ENCODE measurements at places on chromosomes 6 and 20.

DNA sequence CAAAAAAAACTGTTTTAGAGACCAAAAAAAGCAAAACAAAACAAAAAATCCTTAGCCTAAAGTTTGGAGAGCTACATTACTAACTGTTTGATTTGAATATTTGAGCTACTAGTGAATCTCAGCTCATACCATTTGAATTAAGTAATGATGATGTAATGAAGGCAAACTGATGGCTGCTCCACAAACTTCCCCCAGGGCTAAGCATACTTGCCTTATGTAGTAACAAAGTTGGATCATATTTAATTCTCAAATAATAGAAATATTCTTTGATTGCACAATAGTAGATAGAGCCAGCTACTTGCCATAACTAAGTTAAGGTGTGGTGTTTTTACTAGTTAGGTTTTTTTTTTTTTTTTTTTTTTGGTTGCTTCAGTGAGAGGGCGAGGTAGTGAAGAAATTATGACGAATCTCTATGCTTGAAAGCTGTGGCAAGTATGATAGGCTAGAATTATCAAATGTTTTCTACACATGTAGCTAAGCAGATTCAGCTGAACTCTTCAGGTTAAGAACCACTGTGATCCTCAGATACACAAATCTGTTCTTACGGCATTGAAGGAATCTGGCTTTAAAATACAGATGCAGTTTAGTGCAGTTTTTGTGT lies 2.9 kb downstream of the RAB32 start:
- DNase-seq: no peak

DNA sequence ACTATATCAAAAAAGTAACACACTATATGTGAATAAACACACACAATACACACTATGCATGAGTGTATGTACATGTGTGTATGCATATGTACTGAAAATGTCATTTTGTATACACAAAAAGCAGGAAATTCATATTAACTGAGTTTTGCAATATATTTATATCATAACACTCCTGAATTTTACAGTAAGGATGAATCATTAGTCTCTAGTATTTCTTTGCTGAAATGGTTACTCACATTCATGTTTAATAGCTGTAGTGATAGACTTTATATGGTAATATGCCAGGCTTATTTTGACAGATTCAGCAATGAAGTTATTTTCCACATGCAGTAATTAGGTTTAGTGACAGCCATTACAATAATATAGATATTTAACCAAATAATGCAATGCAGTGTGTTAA lies 1216.2 kb upstream of the CITED2 start:
- no peak for DNase-seq

GRCh38 chr20:40230486-40230885 lies 458.6 kb downstream of the MAFB start:
- DNase-seq: no peak

DNA sequence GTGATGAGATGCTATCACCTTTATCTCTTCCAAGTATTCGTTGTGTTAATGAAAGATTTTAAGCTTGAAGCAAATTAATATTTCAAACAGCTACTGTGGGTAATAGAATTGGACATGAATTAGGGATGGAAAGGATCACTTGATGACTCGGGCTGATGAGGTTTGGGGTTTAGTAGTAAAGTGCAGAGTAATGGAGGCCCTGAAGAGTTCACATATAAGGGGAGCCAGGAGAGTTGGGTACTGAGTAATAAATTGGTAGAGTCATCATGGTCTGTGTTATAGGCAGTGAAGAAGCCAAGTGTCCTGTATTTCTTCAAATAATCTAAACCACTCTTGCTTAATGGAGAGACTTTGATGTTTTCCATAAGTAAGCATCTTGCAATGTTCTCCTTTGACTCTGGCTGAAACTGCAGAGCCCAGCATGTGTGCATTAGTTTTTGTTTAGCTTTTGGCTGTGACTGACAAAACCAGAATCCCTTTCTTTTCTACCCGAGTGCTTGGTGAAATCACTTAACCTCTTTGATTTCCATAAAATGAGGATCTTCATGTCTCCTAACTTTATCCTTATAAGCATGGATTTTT lies 57.6 kb downstream of the L3MBTL3 start:
- no peak for DNase-seq

DNA sequence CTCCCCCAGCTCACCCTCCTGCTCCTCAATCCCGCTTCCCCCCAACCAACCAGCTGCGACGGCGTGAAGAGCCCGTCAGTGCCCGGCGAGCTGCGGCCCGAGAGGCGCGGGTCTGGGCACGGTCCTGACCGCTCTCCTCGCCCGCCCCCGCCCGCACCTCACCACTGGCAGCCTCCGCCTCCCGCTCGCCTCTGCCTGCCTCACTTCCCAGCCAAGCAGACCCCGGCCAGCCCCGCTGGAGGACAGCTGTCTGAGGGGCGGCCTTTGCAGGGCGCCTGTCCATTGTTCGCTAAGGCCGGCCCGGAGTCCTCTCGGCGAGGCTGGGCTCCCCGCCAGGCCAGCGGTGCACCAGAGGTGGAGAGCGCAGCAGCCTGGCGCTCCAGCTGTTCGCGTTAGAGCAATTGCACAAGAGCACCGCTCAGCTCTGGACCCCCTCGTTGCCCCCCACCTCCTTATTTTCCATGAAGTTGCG lies 1.3 kb downstream of the SOBP start:
- no peak for DNase-seq

- no peak for DNase-seq
Measured at GRCh38 chr6:71967436-71967835, 81.1 kb downstream of the RIMS1 start.

- no peak for DNase-seq
Measured at GRCh38 chr6:78910591-78911171, 43.3 kb downstream of the IRAK1BP1 start.

GRCh38 chr20:17189976-17190695 lies 36.7 kb upstream of the PCSK2 start:
- no peak for DNase-seq

- DNase-seq: no peak
Measured at GRCh38 chr6:155303361-155303870, 10.9 kb downstream of the TFB1M start.

DNA sequence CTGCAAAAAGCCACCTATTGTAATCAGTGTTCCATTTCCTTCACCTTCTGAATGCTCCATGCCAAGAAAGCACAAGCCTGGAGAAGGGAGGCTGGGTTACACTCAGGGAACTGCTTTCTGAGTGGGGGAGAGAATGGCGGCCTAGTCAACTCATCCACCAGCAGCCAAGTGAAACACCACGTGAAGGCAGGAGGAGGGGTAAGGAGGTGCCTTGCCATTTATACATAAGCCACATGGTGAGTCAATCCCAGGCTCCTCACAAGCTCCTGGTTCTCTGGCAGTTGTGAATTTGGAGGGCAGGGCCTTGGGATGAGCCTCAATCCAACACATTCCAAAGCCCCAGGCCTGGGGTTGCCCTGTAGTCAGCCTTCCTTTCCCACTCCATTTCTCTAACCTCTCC lies 149.4 kb downstream of the CD24 start:
- DNase-seq: no peak

- DNase-seq: peak; percentile 6
Measured at GRCh38 chr6:41199552-41200246, 1.2 kb downstream of the TREML2 start.

- no peak for DNase-seq
Measured at GRCh38 chr20:33675136-33675959, 1.1 kb upstream of the NECAB3 start.

- no peak for DNase-seq
Measured at GRCh38 chr6:29465279-29465678, 8.3 kb downstream of the OR2H1 start.

DNA sequence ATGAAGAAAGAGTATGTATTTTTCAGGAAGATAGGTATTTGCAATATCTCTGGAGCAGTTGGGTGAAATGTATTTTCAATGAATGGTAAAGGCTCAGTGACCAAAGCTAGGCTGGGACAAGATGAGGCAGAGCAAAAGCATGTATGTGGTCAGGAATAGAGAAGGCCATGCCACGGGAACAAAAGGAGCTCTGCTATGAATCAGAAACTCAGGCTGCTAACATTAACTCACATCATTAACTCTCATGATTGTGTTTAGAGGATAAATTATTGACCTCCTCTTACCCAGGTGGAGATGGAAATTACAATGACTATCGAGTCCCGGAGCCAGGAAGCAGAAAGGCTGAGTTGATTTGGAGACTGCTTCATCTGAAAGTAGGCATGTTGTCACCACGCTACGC lies 220.2 kb downstream of the FUT9 start:
- DNase-seq: no peak

DNA sequence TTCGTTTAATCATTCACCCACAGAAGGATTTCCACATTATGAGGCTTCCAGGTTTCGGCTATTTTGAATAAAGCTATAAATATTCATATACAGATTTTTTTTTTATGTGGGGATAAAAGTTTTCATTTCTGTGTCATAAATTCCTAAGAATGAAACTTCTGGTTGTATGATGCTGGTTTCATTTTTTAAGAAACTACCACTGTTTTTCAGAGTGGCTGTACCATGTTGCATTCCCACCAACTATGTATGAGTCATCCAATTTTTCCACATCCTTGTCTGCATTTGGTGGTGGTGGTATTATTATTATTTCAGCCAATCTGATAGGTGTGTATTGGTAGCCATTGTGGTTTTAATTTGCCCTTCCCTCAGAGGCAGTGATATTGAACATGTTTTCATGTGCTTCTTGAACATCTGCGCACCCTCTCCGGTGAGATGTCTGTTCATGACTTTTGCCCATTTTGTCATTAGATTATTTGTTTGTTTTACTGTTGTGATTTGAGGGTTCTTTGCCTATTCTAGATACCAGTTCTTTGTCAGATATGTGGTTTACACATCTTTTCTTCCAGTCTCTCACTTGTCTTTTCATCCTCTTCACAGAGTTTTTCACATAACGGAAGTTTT lies 75.5 kb downstream of the DOK5 start:
- no peak for DNase-seq

GRCh38 chr6:30707281-30707850 lies 9.7 kb downstream of the MDC1 start:
- DNase-seq: no peak

DNA sequence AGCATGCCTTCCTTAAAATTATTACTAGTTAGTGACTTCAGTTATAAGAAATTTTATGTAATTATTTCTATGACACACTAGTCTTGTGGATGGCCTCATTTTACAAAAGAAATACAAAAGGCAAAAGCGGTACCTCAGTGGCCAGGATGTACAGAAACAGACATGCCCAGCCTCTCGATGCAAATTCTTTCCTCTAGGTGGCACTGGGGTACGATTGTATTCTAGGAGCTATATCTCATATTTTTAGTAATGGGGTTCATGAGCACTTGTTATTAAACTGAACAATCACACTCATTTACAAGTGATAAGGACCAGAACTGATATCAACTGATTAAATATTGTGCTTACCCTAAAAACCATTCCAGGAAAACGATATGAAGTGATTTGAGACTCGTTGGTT lies 59.8 kb downstream of the SOD2 start:
- DNase-seq: no peak

GRCh38 chr6:134437376-134437775 lies 119.5 kb upstream of the SGK1 start:
- peak; percentile 4 for DNase-seq

- DNase-seq: no peak
Measured at GRCh38 chr6:110287462-110288341, 70.4 kb downstream of the METTL24 start.

- DNase-seq: no peak
Measured at GRCh38 chr6:112691289-112691688, 344.2 kb downstream of the RFPL4B start.

GRCh38 chr20:12750221-12750620 lies 258.6 kb upstream of the SPTLC3 start:
- no peak for DNase-seq

DNA sequence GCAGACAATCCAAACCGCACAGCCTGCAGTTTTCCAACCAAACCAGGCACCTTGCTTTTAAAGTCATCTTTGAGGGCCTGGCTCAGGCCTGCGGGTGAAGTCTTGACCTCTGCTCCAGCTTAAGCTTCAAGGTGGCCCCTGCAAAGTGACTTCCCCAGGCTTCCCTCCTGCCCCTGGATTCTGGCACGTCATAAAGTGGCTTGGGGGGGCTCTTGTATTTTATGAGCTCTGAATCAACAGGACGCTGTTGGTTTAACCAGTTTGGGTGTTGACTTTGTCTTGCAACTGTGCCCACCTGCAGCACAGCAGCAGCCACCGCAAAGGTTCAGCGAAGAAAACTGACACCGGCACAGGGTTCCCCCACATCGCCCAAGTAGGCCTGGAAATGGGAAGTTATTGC lies 81.2 kb downstream of the NFATC2 start:
- no peak for DNase-seq
